ENCODE measurements at places on chromosomes 6 and 20.

DNA sequence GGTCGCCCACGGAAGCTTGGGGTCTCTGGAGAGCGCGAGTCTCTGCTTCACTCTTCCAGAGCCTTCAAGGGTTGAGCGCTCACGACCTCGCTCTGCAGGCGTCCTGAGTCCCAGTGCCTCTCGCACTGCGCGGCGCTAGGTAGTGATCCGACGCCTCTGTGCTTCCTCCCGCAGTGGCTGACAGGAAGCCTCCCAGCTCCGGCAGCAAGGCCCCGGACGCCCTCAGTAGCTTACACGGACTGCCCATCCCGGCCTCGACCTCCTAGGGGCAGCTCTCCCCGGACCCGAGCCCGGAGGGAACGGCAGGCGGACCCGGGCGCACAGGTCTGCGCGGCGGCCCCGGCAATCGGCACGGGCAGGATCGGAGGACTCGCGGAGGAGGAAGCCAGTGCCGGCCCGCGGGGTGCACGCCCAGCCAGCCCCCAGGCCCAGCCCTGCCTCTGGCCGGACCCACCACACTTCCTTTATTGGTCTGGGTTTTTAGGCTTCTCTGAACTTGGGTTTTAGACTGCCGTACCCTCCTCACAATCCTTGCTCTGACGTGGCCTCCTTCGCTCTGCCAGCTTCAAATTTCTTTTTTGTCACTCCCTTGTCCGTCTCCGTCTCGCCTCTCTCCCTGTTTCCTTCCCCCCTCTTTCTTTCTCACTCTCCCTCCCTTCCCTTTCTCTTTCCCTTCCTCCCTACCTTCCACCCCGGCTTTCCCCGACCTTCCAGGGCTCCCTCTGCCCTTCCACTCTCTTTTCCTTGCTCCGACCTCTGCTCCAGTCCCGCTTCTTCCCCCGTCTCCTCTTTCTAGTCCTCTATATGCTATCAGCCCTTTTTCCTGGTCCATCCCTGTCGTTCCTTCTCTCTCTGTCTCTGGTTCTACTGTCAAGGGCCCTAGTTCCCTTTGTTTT is 9.1 kb downstream of the PAX1 start:
- DNase-seq = no peak

DNA sequence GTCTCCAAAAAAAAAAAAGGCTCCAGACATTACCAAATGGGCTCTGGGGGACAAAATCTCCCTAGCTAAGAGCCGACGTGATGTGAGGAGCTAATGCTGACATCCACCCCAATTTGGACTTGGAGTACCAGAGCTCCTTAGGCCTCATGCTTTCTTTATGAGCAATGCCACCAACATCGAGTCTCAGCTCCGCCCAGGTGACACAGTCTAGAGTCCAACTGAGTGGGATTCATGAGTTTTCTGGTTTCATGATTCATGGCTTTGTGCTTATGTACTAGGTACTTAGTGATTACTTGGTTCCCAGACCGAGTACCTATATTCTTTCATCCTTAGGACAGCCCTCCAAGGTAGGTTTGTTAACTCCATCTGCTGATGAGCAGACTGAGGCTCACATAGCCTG is 4.4 kb downstream of the ANKRD60 start:
- no peak for DNase-seq

GRCh38 chr6:34280216-34280615 is 31.4 kb upstream of the SMIM29 start:
- DNase-seq = no peak

- no peak for DNase-seq
Observed at GRCh38 chr6:19382676-19383075, 454.5 kb upstream of the ID4 start.

DNA sequence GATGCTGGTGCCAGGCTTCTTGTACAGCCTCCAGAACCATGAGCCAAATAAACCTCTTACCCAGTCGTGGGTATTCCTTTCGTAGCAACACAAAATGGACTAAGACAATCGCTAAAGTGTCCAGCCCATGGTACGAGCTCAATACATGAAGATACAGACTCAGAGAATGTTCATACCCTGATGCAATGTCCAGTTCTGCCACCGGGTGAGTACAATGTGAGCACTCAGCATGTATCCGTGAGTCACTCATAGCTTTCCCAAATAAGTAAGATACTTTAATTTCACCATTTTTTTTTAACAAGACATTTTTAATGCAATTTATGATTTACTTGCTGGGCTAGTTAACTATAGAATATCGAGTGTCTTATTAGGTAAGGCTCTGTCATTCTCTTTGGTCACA is 26.7 kb upstream of the PDE10A start:
- no peak for DNase-seq

GRCh38 chr6:47152666-47153403 is 110.7 kb upstream of the ADGRF1 start:
- no peak for DNase-seq

Data from NCI-H187 (cell line).